ENCODE measurements at places on chromosomes 1 and 21.

DNA sequence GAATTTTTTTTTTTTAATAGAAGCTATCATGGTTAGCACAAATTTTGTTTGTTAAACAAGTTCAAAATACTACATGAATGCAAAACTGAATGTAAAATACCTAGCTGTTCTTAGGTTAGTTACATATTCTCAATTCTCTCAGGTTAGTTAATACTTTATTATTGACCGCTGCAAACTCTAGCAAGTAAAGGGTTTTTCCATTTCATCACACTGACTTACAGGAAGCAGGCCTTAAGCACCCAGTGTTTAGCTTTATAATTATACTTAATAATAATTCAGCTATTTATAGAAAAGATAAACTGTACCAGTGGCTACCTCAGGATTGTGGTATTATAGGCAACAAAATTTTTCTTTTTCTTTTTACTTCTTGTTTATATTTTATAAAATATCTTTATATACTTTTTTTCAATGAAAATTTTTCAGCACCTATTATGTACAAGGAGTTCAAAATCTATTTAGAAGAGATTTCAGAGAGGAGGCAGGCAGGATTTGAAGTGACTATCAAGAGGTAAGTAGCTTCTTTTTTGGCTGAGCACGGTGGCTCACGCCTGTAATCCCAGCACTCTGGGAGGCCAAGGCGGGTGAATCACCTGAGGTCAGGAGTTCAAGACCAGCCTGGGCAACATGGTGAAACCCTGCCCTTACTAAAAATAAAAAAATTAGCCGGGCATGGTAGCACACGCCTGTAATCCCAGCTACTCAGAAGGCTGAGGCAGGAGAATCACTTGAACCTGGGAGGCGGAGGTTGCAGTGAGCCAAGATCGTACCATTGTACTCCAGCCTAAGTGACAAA, 17.9 kb downstream of the PLPP3 start:
- DNase-seq, result no peak

DNA sequence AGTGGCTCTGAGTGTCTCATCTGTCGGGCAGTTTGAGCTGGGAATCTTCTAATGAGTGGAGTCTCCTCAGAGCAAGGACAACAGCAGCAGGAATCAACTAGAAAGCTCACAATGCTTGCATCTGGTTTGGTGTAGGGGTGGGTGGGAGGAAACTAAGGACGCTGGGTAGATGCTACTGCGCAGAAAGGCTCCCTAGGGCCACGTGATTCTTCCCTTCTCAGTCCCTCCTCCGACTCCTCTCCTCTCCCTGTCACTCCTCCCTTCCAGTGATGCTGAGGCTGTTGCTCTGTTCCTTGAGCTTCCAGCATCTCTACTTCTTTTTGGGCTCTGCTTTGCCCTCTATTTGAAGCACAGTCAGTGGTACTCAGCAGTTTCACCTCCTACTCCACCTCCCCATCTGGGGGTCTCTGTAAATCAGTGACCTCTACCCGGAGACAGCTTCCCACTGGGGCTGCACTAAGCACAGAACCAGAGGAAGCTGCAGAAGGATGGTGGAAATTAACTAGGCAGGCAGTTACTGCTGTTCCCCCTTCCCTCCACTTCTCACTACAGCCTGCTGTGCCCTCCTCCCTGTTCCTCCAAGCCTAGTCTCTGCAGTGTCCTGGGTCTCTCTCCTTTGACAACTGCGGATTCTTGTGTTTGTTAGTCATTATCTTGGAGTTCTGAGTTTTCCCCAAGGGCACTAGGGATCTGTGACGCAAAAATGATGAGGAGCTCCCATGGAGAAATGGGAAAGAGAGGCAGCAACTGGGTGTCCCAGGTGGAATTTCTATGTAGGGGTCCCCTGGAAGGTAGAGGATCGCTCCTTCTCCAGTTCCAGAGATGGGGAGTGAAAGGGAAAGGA, 5.8 kb downstream of the LINGO4 start:
- DNase-seq, result no peak

- no peak for DNase-seq
Observed at GRCh38 chr1:59878370-59878769, 48.2 kb downstream of the CYP2J2 start.

DNA sequence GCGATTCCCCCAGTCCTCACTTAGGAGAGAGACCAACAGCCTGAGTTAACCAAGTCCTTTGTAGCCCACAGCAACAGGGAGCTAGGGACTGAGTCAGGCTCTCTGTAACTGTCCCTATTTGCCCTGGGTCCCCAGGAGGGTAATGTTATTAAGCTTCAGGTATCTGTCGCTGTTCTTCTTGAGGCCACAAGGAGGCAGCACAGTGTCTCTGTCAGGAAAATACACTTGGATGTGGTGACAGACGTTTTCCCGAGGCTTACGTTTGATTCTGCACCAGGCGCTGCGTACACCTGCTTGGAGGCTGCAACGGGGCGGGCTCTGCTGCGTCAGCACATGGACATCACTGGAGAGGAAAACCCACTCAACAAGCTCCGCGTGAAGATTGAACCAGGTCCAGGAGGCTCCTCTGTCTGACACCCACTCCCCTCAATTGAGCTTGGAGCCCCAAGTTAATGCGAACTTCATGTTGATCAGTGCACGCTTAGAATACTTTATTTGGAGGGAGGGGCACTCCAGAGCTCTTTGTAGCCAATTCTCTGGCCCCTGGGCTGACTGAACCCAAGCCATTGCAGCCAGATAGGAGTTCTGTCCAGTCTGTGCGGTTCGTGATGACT, 10.7 kb upstream of the ELF3 start:
- DNase-seq, result peak; percentile 65

GRCh38 chr1:38296047-38296446, 249.5 kb upstream of the POU3F1 start:
- DNase-seq, result no peak

- DNase-seq, result no peak
Observed at GRCh38 chr1:44941424-44942324, 44.7 kb downstream of the EIF2B3 start.

DNA sequence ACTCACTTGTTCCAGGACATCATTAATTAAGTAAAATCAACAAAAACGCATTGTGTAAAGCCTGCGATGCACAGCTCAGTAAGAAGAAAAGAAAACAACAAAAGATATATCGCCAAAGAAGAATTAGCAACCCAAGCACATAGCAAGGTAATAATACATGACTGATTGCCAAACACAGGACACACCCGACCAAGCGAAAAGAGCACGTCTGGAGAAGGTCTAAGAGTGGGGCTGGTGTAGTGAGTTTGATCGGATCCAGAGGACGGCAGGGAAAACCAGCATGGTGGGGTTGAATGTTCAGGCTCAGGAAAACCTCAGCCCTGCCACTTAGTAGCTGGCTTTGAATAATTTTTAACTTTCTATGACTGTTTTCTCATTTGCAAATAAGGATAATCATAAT, 69.8 kb downstream of the JAK1 start:
- DNase-seq, result no peak

All from H54 (cell line).